ENCODE measurements at places on chromosomes 1 and 21. TPM values are rescaled to one million over a fixed set of nuclear protein-coding genes. Genes with fewer than 3 reads are reported as not detected.

- H3K4me3 ChIP-seq: no peak overlapping the region
- H3K4me1 ChIP-seq: peaks cover 7% of the 10 kb centered on the region
- H3K36me3 ChIP-seq: peaks cover 8% of the 10 kb centered on the region
- H3K27ac ChIP-seq: no peak overlapping the region
These were observed 6.8 kb downstream of the MX1 start for GRCh38 chr21:41432562-41433460.

DNA sequence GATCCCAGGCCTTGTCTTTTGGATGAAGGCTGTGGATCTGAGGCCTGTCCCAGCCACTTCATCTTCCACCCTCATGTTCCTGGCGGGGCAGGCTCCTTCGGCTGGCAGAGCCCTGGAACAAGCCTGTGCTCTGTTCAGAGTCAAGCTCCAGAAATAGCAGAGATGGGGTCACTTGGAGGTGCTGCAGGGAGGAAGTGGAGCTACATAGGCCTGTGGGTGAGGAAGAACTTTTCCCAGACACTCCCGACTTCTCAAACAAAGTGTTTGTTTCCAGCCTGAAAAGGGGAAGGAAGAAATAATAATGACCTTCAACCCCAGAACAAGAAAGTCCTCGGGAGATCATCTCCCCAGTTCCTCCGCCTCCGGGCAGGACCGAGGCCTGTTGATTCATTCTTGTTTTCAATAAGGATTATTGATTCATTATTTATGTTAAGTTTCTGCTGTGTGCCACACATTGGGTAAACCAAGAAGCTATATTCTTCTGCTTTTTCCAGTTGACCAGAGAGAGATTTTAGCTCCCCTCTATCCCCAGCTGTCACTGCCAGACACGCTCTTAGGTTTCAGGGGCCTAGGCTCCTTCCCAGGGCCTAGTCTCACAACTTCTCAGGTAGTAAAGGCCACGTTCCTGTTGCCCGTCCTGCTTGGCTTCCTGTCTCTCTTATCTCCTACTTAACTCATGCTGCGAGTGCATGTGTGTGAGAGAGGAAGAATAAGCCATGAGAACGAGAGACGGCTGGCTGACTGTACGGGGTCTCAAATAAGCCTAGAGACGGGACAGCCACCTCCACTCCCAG lies 16.9 kb downstream of the IKBKE start:
- H3K4me1 ChIP-seq: peaks cover 8% of the 10 kb centered on the region
- no peak overlapping the region for H3K27ac ChIP-seq
- DNase-seq: no peak
- H3K27me3 ChIP-seq: peaks cover 4% of the 10 kb centered on the region

Gene FCRL5
- total RNA-seq: not detected

DNA sequence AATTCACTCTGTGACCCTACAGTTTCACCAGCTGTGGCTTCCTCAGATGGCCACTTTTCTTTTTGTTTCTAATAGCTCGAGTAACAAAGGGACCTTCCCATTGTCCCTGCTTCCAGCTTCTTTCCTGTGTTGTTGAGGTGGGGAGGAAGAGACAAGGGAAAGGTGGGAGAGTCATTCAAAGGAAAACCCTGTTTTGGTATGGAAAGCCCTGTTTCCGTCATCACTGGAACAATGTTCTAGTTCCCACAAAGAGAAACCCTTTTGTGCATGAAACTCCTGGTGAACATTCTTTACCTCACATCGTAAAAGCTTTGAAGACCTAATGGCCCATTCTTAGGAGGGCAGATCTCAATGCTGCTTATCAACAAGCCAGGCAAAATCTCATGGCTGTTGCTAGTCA lies 62.2 kb downstream of the ABCA4 start:
- no peaks in the 10 kb centered on the region for H3K36me3 ChIP-seq
- peaks cover 3% of the 10 kb centered on the region for H3K4me1 ChIP-seq
- no peak overlapping the region for H3K27ac ChIP-seq
- peaks cover 4% of the 10 kb centered on the region for H3K27me3 ChIP-seq

- no peaks in the 10 kb centered on the region for H3K27me3 ChIP-seq
- H3K27ac ChIP-seq: no peak overlapping the region
- H3K4me1 ChIP-seq: peaks cover 2% of the 10 kb centered on the region
- H3K4me3 ChIP-seq: no peak overlapping the region
- DNase-seq: no peak
These were observed 332.1 kb downstream of the PTPRC start for GRCh38 chr1:198970916-198971315.

- peaks cover 7% of the 10 kb centered on the region for H3K27me3 ChIP-seq
- peak; percentile 47 for DNase-seq
- H3K27ac ChIP-seq: peak overlapping the region; percentile 92
- no peaks in the 10 kb centered on the region for H3K36me3 ChIP-seq
- H3K4me1 ChIP-seq: peaks cover 39% of the 10 kb centered on the region
- H3K4me3 ChIP-seq: peak overlapping the region; percentile 57
These were observed 33.4 kb downstream of the DDX20 start for GRCh38 chr1:111789142-111789541.

- no peak for DNase-seq
- no peaks in the 10 kb centered on the region for H3K36me3 ChIP-seq
- no peak overlapping the region for H3K4me3 ChIP-seq
- H3K4me1 ChIP-seq: no peaks in the 10 kb centered on the region
These were observed 64.4 kb downstream of the MAB21L3 start for GRCh38 chr1:116175611-116176010.

DNA sequence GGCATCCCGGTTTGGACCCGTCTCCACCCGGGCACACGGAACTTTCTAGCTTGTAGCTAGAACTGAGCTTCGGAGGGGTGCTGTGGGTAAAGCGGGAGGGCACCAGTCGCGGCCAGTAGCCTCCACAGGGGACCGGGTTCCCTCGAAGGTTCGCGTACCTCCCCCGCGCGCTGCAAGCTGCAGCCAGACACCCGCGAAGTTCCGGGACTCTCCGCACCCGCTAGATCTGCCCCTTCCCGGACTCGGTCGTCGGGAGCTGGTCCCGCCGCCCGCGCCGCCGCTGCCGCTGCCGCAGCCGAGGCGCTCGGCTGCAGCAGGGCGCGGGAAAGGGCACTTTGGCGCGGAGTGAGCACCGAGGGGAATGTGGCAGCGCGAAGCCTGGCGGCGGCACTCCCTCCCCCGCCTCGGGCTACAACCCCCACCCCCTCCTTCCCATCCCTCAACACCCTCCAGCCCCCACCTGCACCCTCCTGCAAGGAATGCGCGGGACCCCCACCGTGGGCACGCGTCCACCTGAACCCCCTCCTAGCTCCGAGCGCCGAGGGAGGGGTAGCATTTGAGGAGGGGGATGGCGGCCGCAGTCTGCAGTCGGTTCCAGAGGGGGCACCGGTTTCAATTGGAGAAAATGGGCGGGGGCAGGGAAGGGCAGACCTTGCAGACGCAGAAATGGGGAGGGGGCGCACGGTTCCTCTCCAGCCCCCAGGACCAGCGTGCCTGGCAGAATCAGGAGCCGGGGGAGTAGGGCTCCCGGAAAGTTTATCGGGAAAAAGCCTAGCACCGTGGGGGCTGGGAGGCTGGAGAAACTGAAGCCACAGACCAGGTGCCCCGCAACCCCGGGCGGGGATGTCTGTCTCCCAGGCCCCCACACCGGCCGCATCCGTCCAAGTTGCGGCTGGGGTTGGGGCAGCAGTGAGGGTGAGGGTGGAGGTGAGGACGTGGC lies 968 bp downstream of the CSMD2 start:
- H3K27ac ChIP-seq: no peak overlapping the region
- peak; percentile 45 for DNase-seq
- H3K36me3 ChIP-seq: peaks cover 4% of the 10 kb centered on the region

Gene COL24A1
- total RNA-seq: 0.15 TPM

Gene BCL2L15
- 1.8 TPM for total RNA-seq

Gene CFAP74
- total RNA-seq: not detected

Gene LIPI
- not detected for total RNA-seq

GRCh38 chr21:41188486-41189149 lies 20.7 kb downstream of the BACE2 start:
- H3K27ac ChIP-seq: no peak overlapping the region
- H3K4me1 ChIP-seq: no peaks in the 10 kb centered on the region
- H3K4me3 ChIP-seq: no peak overlapping the region
- no peaks in the 10 kb centered on the region for H3K36me3 ChIP-seq

Measured in glutamatergic neuron (in vitro differentiated cells).